ENCODE measurements at places on chromosomes 1 and 21.
A peak's percentile ranks its signal among the peaks of the same experiment; 100 is the strongest.

GRCh38 chr1:54777431-54777830 is 13.1 kb upstream of the PARS2 start:
- no peak for DNase-seq

- DNase-seq: no peak
Measured at GRCh38 chr1:185741551-185741950, 7.4 kb downstream of the HMCN1 start.

- peak; percentile 48 for DNase-seq
Measured at GRCh38 chr1:35726450-35727433, 8.1 kb upstream of the C1orf216 start.

DNA sequence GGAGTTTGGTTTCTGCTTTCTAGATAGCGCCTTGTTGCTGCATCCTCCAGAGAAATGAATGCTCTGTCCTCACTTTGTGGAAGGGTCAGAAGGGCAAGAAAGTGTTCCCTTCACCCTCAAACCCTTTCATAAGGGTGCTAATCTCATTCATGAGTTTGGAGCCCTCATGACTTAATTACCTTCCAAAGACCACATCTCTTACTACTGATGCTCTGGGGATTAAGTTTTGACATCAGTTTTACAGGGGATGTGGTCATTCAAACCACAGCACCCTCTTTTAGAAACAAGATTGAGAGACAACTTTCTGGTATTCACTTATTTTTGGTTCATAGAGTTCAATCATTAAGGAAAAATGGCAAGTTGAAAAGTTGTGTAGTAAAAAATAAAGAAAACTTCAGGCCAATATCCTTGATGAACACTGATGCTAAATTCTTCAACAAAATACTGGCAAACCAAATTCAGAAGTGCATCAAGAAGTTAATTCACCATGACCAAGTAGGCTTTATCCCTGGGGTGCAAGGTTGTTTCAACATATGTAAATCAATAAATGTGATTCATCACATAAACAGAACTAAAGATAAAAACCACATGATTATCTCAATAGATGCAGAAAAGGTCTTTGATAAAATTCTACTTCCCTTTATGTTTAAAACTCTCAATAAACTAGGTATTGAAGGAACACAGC is 442.1 kb downstream of the PTBP2 start:
- DNase-seq: no peak

GRCh38 chr1:238753252-238753651 is 633.1 kb upstream of the CHRM3 start:
- no peak for DNase-seq

DNA sequence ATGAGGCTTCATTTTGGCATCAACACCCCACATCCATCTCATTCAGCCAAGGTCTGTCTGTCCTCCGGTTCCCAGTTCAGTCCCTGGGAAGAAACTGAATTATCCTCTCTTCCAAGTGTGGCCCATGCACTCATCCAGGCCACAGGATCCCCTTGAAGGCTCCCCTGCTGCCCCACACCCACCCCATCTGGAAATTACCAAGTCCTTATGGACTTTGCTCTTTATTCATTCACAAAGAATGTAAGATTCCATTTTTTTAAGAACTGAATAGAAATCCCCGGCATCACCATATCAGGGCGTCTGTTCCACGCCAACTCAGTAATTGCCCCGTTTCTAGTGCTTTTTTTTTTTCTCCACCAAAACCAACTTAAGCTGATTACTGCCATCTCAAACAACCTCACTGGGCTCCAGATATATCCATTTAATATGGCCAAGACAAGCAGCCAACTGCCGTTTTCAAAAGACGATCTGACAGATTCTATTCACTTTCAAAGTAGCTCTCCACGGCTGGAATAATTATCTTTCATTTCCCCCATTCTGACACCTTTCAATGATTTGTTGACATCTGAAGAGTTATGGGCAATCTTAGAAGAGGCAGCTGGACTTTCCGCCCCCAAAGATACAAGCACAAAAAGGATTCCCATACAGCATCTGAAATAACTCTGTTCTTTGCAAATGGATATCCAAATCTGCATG is 55.9 kb downstream of the OLIG1 start:
- DNase-seq: no peak

DNA sequence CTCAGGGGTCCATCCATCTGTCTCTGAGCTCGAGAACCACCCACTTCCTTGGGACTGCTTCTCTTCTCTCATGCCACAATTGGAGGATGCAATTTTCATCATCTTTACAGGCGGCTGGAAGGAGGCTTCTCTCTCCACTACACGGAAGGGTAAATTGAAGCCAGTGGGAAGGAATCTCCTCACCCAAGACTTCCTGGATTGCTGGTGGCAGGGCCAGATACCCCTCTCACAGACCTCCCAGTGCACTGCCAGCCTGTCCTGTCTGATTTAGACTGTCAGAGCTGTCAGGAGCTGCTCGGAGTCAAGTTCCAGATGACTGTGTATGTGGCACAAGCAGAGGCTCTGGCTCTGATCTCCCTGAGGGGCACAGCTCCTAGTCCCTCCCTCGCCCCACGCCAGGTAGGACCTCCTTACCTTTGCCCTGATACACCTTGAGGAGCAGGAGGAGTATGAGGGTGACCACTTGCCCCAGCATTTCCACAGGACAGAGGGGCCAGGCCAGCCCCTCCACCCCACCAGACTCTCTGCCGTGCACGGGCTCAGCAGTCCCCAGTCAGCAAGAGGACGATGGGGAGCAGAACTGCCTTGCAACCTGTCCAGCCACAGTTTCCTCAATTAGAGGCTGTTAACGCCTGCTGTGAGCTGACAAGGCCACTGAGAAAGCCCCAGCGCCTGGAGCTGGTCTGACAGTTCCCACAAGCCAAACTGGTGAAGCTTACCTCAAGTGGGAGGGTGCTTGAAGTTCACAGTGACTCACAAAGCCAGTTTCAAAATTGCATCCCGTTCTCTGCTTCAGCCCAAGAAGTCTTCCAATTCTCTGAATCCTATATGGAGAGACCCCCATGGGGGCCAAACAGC is at the start of gene CD244:
CD244 (minus strand) TSS at position 685 of the 858 bp plus-strand sequence; CDS start at position 475, 210 bp downstream.
- DNase-seq: no peak

DNA sequence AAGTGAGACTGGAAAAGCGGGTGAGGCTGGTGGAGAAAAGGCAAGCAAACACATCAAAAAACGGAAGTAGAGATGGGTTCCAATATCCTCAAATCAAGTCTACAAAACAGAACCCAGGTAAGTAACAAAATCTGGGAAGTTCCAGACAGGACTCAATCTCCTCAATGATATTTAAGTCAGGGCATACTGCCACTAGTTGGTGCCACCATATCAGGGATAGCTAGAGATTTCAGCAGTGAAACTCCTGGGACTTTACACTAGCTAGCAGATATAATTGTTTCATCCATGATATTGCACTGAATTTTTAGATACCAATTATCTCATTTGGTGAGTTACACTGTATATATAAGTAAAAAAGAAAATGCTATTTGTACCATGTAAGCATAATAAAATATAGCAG is 52.0 kb downstream of the EYA3 start:
- no peak for DNase-seq

DNA sequence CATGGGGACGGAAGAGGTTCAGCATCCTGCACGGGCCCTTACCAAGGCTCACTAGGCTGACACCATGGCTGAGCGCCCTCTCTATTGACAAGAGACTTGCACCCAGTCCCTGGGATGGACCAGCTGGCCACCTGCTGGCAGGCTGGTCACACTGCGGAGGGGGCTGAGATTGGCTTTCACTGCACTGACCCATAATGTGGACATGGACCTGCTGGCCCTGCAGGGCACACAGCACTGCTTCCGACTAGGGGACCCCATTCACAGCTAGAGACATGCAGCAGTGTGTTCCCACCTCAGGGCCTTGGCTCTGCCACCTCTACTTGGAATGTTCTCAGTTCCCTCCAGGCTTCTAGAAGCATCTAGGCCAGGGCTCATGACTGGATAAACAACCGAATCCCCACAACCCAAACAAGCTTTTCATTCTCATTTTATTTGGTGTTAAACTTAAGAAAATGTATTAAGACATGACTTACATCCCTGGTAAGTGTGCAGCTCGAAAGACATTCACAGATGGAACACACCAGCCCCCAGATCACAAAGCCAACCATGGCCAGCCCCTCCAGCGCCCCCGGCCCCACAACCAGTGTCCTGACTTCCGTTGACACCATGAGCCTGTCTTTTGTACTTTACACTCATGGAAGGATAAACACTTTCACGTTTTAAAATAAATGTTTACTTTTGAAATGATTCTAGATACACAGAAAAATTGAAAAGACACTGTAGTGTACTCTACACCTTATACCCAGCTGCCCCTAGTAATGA is 9.3 kb upstream of the SRARP start:
- no peak for DNase-seq

DNA sequence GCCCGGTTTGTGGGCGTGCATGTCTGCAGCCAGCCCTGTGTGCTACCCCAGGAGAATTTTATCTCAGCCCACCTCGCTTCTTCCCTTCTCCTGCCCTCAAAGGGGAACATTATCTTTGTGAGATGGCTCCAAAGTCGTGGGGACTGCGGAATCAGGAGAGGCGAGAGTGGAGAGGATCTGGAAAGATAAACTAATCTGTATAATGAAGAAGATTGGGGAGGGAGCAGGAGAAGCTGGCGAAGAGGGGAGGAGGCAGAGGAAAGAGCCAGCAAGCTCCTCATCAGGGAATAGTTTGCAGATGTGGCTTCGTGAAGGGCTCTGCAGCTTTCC is 310.3 kb downstream of the MATN1 start:
- no peak for DNase-seq

DNA sequence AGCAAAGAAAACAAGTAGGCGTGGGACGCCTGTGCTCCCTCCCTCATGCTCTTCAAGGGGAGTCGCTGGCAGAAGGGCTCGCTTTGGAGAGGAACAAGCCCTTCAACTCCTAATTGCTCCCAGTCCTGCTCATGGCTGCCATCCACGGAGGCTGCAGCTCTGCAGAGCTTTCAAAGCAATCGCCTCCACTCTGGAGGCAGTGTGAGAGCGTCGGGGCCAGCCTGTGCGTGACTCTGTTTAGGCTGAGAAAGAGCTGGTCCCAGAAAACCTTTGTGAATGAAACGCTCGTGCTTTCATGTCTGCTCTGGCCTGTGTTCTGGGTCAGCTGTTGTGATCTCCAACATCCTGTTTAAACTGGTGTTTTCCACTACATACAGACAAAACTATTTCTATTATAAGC is 23.9 kb upstream of the RUNX1 start:
- peak; percentile 70 for DNase-seq

GRCh38 chr21:29025328-29025713 is 853 bp downstream of the USP16 start:
- DNase-seq: no peak

DNA sequence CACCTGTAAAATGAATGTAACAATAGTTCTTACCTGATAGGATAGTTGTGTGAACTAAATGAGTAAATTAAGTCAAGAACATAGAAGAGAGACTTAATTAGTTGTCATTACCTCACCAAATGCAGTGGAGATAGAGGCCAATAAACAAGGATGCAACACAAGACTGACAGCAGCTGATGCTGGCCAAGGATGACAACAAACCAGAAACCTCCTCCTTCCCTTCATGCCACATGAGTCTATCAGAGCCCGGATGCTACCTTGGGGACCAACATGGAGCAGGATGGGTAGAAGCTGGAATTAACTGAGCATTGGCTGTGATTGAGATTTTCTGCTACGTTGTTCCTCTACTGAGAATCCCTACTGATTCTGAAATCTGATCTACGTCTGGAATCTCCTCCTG is 30.3 kb upstream of the USP1 start:
- no peak for DNase-seq

- DNase-seq: peak; percentile 97
Measured at GRCh38 chr1:45584351-45585109, 689 bp downstream of the NASP start.

DNA sequence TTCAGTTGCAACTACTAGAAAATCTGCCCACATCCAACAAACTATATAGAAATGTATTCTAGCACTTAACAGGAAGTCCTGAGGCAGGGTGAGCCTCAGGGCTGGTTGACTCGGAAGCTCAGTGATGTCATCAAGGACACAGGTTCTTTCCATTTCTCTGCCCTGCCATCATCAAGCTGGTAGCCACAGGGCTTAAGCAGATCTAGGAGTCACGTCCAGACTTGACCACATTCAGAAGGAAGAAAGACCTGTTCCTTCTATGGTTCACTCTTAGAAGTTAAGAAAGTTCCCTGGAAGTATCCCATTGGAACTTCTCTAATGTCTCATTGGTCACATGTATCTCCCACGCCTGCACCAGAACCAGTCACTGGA is 438.1 kb downstream of the PRDM2 start:
- no peak for DNase-seq

- DNase-seq: no peak
Measured at GRCh38 chr1:161359291-161359690, 8.4 kb downstream of the CFAP126 start.

DNA sequence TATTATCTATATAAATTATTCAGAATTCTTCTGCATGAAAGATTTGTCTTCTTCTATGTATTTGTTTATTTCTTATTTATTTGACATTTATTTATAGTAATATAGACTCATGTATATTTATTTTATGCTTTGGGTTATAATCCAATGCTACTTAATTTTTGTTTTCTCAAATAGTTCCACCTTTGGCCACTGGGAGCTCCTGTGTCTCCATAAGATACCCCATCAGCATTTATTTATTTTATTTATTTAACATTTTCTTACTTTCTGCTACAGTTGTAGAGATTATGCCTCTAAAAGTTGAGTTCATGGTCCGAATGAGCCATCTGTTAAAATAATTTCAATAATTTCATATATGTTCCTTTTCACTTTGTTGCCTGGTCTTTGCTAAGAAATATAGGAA is 289.4 kb downstream of the ADGRL2 start:
- DNase-seq: no peak

GRCh38 chr1:30411206-30411605 is 312.2 kb downstream of the MATN1 start:
- no peak for DNase-seq

GRCh38 chr1:10816743-10817369 is 20.4 kb upstream of the CASZ1 start:
- DNase-seq: no peak

- no peak for DNase-seq
Measured at GRCh38 chr21:15076730-15077129, 11.9 kb upstream of the NRIP1 start.

- no peak for DNase-seq
Measured at GRCh38 chr1:201728731-201729130, 100.2 kb upstream of the IPO9 start.

- DNase-seq: no peak
Measured at GRCh38 chr1:245353411-245353810, 198.6 kb downstream of the KIF26B start.

DNA sequence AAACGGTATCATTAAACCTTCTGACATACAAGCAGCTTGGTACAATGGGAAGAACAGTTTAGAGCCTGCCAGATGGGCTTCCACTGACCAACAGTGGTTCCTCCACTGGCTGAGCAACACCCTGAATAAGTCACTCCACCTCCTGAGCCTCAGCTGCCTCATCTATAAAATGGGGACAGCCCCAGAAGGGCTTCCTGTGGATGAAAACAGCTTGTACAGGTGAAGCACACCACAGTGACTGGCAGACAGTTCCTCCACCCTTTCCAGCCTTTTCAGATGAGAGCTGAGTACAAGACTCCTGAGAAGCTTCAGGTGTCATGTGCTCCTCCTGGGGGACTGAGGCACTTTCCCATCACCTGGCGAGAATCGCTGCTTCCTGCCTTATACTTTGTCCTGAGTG is 2.1 kb downstream of the CAPZB start:
- no peak for DNase-seq

All from muscle of back (tissue), 13 donors.